ENCODE measurements at places on chromosomes 6 and 20. TPM values are rescaled to one million over a fixed set of nuclear protein-coding genes. Genes with fewer than 3 reads are reported as not detected.

CEBPB gene
- 162 TPM for total RNA-seq

PTCHD4 gene
- total RNA-seq = 4.7 TPM

VNN1 gene
- total RNA-seq = not detected

NOX3 gene
- not detected for total RNA-seq

PNPLA1 gene
- not detected for total RNA-seq

TP53TG5 gene
- total RNA-seq = not detected

PRKN gene
- 6.3 TPM for total RNA-seq

FRS3 gene
- 2.8 TPM for total RNA-seq

MYBL2 gene
- total RNA-seq = 3.7 TPM

ZSCAN26 gene
- 24.7 TPM for total RNA-seq

TRIM10 gene
- total RNA-seq = not detected

SLC22A3 gene
- total RNA-seq = 0.16 TPM

CDK19 gene
- total RNA-seq = 10.8 TPM

RHAG gene
- not detected for total RNA-seq

SCRT2 gene
- not detected for total RNA-seq

MLIP gene
- total RNA-seq = not detected

CTAGE9 gene
- not detected for total RNA-seq

SYCP2L gene
- total RNA-seq = 0.16 TPM

DXO gene
- 21.3 TPM for total RNA-seq

ZNF311 gene
- 1.6 TPM for total RNA-seq

PROKR2 gene
- total RNA-seq = not detected

ADGRF1 gene
- total RNA-seq = not detected
